ENCODE measurements at places on chromosomes 1 and 21. TPM values are rescaled to one million over a fixed set of nuclear protein-coding genes. Genes with fewer than 3 reads are reported as not detected.

The SPATA46 gene
- total RNA-seq, result not detected

DNA sequence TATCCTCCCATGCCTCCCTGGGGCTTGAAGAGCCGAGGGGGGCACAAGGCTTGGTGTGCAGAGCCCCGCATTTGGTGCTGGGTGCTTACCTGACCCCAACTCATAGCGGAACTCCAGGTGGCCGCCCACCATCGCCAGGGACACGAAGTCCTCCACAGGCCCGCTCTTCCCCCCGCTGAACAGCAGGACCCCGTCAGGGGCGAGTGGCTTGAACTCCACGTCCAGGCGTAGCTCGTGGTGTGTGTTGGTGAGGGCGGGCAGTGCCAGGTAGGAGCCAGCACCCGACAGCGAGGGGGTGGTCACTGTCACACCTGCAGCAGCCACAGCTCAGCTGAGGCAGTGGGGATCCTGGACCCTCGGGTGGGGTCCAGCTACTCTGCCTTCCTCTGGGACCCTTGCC is 17.2 kb downstream of the LDLRAD2 start:
- DNase-seq, result no peak

DNA sequence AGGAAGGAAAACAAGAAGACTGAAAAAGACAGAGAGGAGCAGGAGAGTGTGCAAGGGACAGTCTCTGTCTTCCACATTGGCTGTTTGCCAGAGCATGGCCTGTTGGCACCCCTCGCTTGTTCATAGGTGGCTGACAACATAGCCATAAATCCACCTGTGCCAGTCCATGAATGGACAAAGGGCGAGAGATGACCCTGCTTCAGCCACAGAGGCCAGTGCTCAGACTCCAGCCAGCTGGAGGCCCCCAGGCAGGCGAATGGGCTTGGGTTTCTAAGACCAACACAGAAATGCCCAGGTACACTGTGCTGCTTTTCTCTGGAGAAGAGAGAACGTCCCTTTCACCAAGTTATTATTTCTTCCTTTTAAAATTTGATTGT is 60.6 kb downstream of the RIPK4 start:
- DNase-seq, result no peak

- no peak for DNase-seq
Measured at GRCh38 chr21:39934895-39935294, 67.7 kb downstream of the PCP4 start.

- DNase-seq, result no peak
Measured at GRCh38 chr1:38598118-38598517, 261.5 kb downstream of the RRAGC start.

The FCN3 gene
- 0.26 TPM for total RNA-seq

DNA sequence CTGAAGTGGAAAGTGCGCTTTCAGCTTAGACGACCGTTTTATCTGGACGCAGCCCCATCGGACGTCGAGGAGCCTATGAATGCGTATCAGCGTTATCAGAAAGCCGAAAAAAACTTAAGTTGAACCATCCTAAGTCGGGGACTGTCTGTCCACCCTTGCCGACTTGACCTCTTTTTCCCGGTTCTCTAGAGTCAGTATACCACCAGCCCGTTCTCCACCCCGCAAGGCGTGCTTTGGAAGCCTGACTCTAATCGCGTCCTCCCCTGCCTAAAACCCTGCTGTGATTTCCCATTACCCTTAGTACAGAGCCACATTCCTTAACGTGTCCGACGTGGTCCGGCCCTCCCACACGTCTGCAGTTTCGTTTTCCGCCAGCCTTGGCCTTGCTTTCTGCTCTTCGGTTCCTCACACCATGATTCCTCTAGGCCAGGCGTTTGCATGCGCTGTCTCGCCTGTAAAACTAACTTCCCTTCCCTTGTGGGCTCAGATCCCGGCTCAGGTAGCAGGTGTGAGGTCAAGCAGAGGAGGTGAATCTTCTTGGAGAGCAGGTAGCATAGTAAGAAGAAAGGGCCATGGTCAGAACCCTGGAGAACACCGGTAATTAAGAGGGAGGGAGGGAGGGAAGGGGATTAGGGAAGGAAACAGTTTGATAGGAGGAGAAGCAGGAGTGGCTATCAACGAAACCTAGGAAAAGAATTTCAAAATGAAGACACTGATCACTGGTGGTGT is 865 bp downstream of the ADPRS start:
- DNase-seq, result no peak

DNA sequence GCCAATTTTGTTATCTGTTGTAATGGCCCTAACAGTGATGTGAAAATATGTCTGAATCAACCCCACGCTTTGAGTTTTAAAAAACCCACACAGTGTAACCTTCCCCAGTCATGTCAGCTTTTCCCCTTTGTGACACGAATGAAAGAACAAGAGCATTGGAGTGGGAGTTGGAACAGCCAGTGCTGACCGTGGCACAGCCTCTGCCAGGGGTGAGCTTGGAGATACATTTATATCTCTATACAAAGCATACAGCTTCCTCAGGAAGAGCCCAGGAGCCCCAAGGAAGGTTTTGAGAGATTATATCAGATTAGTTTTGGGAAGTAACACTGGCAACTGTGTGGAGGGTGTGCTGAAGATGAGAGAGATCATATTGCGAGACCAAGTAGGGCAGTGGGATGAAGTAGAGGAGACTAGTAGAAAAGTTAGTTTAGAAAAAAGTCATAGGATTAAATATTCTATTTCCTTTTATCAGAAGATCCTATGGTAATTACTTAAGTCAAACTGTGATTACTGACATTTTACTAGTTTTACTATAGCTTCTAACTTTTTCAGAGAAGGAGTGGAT is 15.9 kb downstream of the LRRC8B start:
- no peak for DNase-seq

The BLZF1 gene
- 31.1 TPM for total RNA-seq

- DNase-seq, result no peak
Measured at GRCh38 chr1:179742291-179742690, 800 bp upstream of the FAM163A start.

DNA sequence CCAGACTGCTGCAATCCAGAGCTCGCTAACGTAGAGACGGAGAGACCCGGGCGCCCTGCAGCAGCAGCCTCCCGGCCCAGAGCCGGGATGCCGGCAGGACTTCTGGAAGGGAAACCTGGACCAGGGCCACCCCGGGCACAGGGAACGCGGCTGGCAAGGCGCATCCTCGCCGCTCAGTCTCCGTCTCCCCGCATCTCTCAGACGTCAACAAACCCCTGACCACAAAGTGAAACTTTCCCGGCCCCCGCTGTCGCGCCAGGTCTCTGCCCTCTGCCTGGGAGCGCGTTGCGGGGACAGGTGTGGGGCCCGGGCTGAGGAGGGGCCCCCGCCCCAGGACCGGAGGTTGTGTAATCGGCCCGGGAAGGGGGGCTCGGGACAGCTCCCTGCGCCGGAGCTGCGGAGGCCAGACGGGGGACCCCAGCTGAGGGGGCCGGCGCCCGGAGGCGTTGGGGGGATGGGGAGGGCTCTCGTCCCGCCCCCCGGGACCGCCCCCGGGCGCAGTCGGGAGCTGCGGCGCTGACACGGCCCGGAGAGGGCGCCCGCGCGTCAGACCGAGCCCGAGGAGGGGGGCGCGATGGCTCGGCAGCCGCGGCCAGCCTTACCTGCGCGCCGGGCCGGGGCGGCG is 116.6 kb upstream of the HIVEP3 start:
- no peak for DNase-seq

GRCh38 chr1:237959838-237960237 is 69.1 kb upstream of the ZP4 start:
- no peak for DNase-seq

DNA sequence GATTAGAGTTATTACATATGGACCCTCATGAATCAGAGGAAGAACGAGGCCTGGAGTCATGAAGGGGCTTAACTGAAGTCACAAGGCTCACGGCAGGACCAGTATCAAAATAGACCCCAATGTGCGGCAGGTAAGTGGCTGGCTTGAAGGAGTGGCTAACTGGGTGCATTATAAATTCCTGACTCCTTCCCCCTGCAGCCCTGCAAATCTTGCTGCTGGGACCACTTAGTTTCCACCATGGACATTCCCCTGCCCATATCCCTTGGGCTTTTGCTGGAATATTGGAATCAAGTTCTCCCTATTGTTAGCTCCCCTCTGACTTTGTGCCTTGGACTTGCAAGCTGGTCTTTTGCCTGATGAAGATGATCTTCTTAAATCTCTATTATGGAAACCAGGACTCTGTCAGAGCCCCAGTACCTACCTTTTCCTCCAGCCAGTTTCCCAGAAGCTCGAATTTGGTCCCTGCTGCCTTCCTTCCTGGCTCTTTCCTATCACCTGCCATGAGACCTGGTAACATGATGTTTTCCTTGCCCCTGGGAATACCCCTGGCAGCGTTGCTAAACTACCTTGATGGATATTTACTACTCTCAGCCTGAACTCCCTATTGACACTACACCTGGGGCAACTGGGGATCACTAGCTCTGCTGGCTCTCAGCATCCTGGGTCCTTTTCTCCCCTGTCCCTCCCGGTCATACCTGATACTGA is 156.0 kb upstream of the JUN start:
- DNase-seq, result no peak

All from bronchial epithelial cell (primary cell).